Stimulated activated memory B cell treated with anti-CD40 and anti-IgM and Interleukin-4, amounts not matched to agents 10 μg/mL and 1 μg/mL and 100 μg/mL, for 72 hours (primary cell): ENCODE measurements at places on chromosomes 6 and 20.

- ATAC-seq, result no peak
Measured at GRCh38 chr20:48454671-48455490, 372.9 kb downstream of the PREX1 start.

- no peak for ATAC-seq
Measured at GRCh38 chr20:19966840-19967239, 50.3 kb upstream of the NAA20 start.

GRCh38 chr6:153216789-153217188 lies 85.7 kb upstream of the RGS17 start:
- ATAC-seq, result no peak

GRCh38 chr6:57265755-57266221 lies 43.7 kb upstream of the RAB23 start:
- no peak for ATAC-seq

GRCh38 chr6:96939007-96939805 lies 14.7 kb downstream of the KLHL32 start:
- ATAC-seq, result no peak

DNA sequence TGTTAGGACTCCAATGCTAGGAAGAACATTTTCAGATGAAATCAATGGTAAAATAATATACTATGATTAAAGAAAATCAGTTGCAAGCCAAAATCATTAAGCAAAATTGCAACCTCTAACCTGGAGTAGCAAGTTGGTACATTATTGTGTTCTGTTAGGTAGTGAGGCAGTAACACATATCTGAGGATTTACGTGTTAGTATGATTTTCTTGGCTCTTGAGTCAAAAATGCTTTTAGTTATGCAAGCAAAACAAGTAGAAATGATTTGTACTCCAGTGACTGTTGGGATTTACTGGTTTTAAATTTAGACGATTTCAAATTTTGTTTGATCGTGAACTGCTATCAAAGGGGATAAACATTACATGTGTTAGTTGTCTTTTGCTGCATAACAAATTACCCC lies 293.0 kb upstream of the BTBD3 start:
- no peak for ATAC-seq

DNA sequence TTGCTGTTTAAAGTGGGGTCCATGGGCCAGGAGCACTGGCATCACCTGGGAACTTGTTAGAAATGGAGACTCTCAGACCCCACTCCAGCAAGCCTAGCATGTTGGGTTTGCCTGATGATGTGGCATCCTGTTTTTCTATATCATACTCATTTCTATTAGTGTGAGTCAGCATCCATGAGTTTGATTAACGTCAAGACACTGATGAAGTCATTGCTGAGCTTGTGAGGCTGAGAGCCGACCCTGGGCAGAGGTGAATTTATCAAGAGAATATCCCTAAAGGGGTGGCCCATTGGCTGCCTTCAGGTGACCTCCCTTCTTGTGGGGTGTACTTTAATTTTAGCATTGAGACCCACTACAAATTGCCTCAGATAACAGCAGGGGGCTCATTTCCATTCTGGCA lies 43.4 kb upstream of the RNF144B start:
- ATAC-seq, result peak; percentile 12

DNA sequence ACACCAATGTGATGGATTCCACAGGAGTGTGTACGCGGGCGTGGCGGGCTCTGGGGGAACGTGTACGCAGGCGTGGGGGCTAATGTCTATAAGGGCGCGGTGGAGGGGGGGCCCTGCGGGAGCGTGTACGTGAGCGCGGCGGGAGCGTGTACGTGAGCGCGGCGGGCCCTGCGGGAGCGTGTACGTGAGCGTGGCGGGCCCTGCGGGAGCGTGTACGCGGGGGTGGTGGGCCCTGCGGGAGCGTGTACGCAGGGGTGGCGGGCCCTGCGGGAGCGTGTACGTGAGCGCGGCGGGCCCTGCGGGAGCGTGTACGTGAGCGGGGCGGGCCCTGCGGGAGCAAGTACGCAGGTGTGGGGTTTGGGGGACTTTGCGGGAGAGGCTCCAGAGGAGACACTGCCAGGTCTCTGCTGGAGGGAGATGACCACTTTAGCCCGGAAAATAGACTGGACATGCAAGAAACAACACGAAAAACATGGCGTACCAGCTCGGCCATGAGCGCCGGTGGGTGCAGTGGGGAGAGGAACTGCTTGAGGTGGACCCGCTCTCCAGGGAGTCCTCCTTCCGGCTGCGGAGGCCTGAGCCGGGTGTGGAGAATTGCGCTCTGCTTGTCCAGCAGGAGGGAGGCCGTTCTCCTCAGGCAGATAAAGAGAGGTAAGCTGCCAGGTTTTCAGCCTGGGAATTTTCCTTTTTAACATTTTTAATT lies 27.8 kb upstream of the SMOC2 start:
- peak; percentile 46 for ATAC-seq

- no peak for ATAC-seq
Measured at GRCh38 chr20:31260326-31260932, 3.0 kb downstream of the DEFB115 start.

- ATAC-seq, result no peak
Measured at GRCh38 chr6:56513631-56514030, 129.1 kb downstream of the DST start.

DNA sequence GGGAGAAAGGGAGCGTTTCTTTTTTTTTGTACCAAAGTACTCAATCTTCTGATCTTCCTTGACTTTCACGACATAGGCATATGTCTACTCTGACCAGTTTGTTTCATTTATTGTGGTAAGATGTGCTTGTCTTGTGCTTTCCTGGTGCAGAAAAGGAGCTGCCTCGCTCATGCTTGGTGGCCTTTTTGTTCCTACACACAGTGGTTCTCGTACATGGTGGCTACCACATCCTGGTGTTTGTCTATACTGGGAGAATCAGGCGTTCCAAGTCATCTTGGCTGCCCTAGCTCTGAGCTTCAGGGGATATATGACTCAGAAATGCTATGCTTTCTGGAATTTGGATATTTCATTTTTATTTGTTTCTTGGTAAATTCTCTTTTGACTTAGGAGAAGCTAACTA lies 31.8 kb downstream of the MYB start:
- ATAC-seq, result no peak

GRCh38 chr6:13427801-13428582 lies 59.4 kb downstream of the GFOD1 start:
- ATAC-seq, result peak; percentile 94

DNA sequence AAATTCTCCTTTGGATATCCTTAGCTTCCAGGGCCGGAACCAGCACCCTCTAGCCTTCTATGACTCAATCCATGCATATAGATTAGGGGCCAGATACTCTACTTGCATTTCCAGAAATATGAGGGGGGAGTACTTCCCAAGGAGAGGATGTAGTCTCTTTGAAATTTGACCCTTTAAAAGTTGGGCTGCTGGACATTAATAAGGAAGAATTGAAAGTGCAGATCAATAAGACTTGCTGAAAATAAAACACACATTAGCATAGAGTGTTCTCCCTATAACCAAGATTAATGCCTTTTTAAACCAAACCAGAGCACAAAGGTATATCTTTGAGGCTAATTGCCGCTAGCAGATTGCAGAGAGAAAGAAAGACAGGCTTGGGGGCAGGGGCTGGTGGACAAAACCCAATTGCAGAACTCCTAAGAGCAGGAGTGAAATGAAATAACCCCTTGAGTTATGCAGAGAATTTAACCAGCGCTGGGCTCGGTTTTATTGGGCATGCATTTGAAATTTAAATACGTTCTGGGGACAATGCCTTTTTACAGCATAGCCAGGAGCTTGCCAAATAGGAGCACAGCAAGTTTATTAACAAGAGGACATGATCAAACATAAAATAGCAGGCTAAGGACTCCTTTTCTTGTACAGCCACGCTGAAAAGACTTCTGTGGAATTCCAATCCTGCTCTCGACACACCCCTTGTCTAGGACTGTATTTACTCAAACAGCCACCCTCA lies 108.2 kb upstream of the SALL4 start:
- ATAC-seq, result no peak

GRCh38 chr6:82823361-82823760 lies 242.3 kb downstream of the UBE3D start:
- no peak for ATAC-seq

DNA sequence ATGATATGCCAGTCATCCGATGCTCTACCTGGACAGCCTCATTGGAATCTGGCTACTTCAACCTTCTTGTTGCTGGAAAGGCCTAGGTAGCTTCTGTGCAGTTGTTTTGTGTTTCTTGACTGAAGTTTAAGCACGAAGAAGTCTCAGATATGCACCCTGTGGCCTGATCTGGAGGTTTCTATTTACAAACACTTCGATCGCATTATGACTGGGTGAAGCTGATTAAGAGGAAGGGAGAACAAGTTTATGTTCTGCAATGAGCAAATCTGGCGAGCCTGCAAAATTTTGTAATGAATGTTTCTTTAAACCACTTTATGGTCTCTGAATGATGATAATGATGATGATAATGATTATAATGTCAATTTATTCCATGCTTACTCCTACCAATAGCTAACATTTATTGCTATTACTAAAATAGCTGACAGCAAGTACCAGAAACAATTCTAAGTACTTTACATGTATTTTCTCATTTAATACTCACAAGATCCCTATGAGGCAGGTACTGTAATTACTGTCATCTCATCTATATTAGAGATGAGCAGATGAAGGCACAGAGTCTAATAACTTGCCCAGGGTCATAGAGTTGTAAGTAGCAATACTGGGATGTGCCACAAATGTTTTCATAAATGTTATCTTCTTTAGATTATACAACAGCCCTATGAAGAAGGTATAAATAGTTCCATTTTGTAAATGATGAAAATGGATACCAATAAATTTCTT lies 126.1 kb upstream of the UST start:
- peak; percentile 81 for ATAC-seq

GRCh38 chr6:129498950-129499842 lies 210.8 kb downstream of the ARHGAP18 start:
- ATAC-seq, result peak; percentile 63

DNA sequence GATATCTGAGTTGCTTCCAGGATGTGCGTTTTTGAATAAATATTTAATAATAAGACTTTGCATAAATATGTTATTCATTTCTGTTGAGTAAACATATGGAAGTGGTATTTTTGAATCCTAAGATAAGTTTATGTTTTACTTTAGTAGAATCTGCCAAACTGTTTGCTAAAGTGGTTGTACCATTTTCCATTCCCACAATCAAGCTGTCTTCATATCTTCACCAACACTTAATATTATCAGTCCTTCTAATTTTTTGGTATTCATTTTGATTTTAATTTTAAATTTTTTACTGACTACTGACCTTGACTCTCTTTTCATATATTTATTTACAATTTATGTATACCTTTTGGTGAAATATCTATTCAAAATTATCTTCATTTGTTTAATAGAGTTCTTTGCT lies 293.9 kb upstream of the PTCHD4 start:
- ATAC-seq, result no peak

DNA sequence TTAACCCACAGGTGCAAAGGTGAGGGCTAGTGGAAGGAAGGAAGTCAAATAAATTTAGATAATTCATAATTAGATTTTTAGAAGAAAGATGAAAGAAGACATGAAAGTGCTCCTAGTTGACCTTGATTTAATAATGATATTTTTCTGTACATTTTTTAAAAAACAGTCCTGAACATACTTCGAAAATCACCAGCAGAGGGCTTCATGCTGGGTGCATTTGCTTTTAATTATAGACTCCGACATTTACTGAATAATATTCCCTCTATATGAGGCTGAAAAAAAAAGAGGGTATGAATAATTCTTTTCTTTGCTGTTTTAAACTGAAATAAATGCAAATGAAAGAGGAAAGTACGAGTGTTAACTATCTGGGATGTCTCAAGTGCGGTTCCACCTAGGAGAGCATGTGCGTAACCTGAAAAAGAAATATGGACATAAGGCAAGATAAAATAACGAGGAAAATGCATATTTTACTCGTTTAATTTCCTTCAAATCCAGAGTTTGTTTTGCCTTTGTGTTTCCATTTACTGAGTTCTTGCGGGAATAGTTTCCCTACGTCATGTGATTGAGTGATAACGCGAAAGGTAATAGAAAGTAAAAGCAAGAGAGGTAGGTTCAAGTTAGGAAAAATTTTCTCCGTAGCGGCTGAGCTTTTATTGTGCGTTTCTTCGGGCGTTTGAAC lies 3.1 kb upstream of the TFAP2B start:
- no peak for ATAC-seq

DNA sequence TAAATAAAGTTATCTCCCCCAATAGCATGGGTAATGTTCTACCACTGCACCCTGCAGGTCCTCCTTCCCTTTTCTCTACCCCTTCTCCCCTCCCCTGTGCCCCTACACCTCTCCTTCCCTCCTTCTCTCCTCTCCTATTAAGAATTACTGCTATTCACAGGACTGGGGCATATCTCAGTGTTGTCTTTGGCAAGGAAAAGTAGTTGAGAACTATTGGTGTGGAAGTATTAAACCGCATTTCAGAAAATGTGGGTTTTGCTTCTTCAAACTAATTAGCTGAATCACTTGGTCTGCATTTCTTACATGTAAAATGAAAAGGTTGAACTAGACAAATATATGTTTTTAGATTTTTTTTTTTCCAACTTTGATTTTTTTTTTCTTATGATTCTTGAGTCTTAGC lies 296.3 kb downstream of the CDKAL1 start:
- no peak for ATAC-seq

DNA sequence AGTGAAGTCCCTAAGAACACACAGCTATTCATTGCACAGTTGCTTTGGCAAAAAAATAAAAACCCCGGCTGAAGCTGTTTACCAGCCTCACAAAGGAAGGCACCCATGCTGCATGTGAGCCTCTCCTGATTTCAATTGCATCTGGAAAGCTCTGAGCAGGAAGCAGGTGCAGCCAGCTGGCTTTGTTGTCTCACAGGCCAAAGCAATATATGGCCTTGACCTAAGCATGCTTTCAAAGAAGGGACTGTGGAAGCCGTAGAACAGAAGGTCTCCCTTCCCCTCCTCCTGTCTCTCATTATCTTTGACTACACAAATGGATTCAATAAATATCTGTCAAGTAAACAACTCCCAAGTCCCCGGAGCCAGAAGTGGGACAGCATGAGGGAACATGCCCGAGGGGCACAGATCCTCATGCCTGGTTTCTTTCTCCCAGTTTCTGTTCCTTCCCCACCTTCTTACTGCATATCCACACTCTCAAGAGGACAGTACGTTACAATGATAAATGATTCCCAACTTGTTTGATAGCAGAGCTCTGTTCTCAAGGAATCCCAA lies 57.2 kb upstream of the PCSK2 start:
- ATAC-seq, result no peak

DNA sequence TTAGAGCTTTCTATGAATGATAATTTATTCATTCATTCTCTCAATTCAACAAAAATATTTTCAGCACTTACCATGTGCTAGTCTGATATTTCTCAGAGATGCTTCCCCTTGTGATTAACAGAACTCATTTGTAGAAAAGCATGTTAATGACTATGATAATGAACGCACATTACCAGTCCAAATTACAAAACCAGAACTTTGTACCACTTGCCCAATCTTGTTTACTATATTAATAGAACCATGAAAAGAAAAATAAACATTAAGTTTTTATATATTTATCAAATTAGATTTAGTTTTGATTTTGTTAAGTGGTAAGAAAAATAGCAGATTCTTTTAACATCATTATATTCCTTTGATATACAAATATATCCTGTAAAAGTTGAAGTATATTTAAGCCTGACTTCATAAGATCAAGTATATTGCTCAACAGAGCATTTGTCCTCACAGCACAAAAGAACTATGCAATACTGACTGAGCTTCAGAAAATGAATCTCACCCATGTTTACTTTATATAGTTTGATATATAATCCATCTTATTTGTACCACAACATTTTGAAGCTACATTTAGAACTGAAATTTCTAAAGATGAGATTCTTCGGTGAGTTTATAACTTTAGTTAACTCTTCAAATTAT lies 48.9 kb downstream of the TMEM244 start:
- ATAC-seq, result no peak
